ENCODE measurements at places on chromosomes 5 and 9.

- DNase-seq = no peak
Observed at GRCh38 chr9:126367616-126368015, 41.0 kb downstream of the MVB12B start.

DNA sequence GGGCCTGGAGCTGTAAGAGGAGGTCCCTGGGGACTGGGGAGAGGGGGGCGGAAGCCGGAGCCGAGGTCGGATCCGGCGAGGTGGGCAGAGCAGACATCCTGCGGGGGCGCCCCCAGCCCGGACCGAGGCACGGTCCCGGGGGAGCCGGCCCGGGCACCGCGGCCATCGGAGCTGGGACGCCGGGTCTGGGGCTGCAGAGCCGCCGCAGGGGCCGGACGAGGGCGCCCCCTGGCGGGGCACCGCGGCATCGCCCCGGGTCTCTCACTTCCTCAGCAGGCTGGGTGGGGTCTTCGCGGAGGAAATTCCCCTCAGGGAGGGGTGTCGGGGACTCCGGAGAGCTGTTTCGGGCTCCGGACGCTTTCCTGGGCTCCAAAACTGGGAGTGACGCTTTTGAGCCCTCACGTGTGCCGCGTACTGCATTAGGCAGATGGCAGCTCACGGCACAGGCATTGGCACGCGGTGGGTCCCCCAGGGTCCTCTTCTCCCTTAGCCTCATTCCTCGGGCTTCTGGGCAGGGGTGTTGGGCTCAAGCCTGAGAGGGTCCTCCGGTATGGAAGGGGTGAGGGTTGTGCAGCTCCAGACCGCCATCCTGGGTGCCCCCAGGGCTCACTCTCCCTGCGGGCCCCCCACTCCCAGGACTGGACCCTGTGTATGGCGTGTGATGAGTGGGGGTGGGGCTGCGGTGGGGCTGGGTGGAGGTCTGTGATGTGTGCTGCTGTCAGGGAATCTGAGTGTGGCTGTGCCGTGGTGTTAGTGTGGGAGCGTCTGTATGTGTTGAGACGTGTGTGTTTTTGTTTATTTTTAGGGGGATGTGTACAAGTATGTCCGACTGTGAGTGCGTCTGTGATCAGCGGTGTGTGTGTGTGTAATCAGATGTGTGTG is 29.6 kb downstream of the LHX2 start:
- no peak for DNase-seq

DNA sequence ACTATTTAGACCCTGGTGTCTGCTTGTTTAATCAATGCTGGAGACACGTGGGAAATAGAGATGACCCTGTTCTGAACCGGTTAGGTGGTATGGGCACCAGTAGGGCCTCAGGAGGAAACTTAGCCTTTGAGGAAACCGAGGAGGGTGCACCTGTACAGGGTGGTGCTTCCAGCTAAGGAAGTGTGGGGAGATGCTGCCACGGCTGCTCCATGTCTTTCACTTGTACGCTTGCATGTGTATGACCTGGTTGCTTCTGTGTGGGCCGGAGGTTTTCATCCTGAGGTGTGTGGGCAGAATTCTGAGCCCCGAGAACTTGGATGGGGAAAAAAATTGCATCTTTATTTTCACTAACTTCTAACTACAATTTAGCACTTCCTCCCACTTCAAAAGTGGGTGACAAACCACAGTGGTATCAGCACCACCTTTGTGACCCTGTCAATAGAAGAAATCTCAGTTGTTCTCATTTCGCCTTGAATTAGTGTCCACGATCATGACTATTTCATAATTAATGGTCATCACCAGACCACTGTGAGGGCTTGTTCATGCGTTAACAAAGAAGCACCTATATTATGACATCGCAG is 99.8 kb upstream of the SPATA31C2 start:
- DNase-seq = no peak

- no peak for DNase-seq
Observed at GRCh38 chr5:163670036-163670435, 164.6 kb downstream of the MAT2B start.

DNA sequence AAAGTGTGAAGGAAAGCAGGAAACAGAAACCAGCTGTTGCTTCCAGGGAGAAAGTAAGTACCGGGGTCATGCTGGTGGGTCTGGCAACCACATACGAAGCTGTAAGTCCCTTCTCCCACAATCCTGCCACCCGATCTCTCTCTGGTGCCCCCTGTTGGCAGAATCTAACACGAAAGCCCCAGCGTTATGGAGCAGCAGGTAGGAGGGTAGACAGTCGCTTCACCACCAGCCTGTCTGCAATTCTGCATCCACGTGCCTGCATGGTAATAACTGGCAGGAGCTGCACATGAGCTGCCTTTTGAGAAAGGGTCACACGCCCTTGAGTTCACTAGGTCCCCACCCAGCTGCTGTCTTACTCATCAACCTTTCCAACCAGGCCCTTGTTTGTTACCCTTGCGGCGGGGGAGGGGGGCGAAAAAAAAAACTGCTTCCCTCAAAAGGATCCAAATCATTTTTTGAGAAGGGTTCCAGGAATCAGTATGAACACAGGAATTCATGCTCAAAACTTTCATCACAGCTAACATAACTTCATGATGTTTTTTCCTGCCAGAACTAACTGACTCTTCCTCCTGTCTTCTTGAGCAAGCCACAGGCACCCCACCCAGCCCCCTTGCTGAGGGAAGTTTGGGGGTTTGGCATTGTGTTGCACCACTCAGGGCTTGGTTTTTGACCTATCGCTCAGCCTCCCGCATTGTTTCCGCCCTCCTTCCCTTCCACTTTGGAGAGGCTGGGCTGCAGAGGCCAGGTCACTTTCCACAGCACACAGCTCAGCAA is 19.6 kb upstream of the TMEM252 start:
- no peak for DNase-seq

DNA sequence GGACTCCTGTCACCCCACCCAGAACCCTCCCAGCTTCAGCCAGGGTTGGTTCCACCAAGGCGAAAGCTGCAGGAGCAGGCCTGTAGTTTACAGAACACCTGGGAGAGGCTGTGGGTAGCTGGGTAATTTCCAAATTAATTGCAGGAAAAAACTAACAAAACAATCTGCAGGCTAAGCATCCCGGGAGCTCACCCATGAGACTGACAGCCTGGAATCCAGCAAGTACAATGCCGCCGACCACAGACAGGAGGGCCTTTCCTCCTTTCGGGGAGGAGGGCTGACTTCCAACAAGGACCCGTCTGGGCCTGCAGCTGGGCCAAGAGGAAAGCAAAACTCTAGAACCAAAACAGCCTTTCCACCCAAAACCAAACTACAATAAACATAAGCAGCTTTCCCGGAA is 10.3 kb downstream of the FOXE1 start:
- no peak for DNase-seq

DNA sequence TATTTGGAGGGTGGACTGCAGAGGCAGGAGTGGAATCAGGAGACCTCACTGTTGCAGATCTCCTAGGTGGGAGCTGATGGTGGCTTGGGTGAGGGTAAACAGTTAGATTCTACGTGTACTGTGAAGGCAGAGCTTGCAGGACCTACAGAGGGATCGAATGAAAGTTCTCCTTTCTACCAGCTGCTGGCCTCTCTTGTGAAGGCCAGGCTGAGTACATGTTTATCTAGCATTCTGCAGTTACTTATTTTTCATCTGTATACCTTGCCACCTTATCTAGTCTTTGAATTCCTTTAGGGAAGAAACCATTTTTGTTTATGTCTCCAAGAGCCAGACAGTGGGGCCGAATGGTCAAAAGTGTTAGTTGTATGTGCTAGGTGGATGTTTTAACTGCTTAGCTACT is 57.6 kb downstream of the PTTG1 start:
- no peak for DNase-seq

- no peak for DNase-seq
Observed at GRCh38 chr5:158801268-158801667, 298.4 kb downstream of the EBF1 start.

DNA sequence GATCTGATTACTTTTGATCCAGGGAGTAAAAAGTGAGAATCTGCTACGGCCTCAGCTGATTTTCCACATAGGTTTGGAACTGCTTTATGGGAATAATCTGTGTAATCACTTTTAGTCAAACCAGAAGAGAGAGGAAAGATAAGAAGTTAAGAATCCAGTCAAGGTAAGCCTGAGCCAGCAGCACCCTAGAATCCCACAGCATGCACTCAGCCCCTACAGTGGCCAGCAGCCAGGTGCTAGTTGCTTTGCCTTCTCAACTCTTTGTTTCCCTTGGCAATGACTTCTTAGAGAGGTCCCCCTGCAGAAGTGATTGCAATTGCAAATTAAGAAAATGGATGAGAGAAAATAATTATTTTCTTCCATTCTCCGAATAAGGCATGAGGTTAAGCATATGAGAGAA is 59.7 kb upstream of the TMED7 start:
- DNase-seq = no peak

GRCh38 chr5:179373961-179374505 is 28.8 kb upstream of the ADAMTS2 start:
- no peak for DNase-seq

DNA sequence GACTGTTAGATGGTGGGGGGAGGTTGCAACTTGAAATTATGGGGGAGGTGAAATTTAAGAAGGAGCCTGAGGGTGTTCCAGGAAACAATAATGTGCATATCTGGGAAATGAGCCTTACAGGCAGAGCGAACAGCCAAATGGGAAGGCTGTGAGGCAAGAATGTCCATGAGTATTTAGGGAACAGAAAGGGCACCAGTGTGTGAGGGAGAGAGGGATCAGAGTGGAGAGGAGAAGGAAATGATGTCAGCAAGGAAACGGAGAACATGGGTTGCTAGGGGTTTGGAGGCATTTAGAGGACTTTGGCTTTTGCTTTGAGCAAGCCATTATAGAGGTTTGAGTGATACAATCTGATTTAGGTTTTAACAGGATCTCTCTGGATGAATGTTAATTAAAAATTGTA is 285.4 kb downstream of the TLE4 start:
- DNase-seq = no peak

- DNase-seq = no peak
Observed at GRCh38 chr5:139486201-139486600, 3.6 kb upstream of the STING1 start.

- DNase-seq = no peak
Observed at GRCh38 chr9:121815084-121815483, 163.7 kb downstream of the DAB2IP start.

- no peak for DNase-seq
Observed at GRCh38 chr9:126939821-126940221, 25.2 kb downstream of the RALGPS1 start.

- DNase-seq = no peak
Observed at GRCh38 chr9:95316274-95316673, 1.2 kb downstream of the FANCC start.

DNA sequence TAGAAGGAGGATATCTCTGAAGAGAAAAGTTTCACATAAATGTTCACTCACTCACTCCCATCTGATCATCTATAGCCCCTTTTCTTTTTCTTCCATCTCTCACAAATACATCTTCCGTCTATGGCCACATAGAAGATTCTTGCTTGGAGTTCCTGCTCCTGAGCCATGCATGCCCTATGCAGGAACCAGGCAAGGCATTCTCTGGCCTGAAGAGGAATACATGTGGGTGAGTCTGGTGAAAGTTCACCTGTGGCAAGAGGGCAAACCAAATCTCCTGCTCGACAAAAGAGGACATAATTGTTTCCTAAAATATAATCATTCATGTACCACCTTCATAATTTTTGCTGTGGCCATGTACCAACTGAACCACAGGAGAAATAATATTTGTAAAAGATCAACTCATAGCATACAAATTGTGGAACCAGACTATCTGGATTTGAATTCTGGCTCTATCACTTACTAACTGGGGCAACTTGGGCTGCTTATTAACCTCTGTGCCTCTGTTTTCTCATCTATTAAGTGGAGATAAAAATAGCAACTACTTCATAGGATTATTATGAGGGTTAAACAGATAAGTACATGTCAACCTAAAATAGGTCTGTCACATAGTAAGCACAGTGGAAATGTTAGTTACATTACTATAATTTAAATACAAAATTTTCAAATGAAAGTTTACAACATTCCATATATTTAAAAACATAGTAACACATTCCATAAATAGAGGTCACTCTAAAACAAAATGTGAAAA is 121.2 kb upstream of the NFIB start:
- no peak for DNase-seq

DNA sequence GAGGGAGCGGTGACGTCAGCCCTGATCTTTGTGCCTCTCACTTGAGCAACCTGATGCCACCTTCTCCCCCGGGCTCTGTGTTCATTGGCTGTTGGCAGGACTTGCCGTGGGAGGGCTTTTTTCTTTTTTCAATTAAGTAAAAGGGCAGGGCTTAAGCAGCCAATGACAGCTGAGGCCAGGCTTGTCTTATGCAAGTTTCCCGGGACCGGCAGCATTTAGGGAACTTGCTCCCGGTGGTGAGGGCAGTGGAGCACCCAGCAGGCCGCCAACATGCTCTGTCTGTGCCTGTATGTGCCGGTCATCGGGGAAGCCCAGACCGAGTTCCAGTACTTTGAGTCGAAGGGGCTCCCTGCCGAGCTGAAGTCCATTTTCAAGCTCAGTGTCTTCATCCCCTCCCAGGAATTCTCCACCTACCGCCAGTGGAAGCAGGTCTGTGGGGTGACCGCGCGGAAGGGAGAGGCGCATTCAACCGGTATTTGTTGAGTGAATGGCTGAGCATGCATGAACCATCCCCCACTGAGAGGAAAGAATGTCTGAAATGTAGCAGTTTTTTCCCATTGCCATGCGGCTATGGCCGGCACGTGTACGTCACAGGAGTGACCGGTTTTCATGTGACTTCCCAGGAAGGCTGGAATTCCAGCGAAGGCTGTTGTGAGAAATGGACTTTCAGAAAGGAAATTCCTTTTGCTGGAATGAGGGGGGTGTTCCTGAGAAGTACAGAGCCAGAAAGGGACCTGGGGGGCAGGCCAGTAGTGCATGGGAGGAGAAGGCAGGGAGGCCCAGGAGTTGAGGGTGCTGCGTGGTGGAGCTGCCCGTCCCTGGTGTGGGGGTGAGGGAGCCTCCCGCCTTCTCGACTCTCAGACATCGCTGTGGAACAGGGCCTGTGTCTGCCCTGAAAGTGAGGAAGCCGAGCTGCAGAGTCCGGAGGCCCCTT is 29.0 kb downstream of the PTGES2 start:
- peak; percentile 70 for DNase-seq

DNA sequence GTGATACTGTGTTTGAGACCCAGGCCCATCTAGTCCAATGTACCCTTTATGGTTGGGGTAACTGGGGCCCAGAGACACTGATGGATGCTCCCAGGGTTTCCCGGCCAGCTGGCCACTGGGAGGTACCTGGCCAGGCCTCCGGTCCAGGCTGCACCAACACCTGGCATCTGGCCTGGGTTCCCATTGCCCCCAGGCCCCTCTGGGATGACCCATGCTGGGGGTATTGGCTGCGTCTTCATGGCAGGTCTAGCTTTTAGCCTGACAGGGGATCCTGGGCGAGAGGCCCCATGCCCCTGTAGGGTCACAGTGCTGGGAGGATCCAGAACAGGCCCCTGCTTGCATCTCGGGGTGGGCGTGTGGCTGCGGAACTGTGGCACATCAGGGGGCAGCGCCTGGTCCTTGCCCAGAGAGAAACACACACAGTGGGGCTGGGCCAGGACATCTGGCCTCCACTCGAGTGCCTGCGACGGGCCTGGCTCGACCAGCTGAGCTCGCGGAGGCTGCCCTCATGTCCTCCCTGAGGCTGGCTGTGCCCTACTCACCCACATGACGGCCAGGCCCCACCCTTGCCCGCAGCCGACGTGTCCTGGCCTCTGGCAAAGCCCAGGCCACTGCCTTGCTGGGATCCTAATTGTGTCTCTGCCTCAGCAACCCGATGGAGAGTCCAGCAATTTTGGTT is 21.5 kb upstream of the COL5A1 start:
- DNase-seq = no peak
